HCT116 (cell line): ENCODE measurements at places on chromosomes 3 and 15. TPM values are rescaled to one million over a fixed set of nuclear protein-coding genes. Genes with fewer than 3 reads are reported as not detected.

DNA sequence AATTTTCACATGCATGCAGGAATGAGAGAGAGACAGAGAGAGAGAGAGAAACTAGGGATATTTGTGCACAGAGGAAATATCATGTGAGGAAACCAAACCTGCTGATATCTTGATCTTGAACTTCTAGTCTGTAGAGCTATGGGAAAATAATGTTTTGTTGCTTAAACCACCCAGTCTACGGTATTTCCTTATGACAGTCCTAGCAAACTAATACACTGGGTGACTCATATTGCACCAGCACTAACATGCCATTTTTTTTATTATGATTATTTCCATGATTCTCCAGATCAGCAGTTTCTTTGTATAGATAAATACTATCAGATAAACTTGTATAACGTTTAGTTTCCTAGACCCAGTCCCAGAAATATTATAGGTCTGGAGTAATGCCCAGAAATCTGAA lies 1259.0 kb downstream of the ZPLD1 start:
- H3K27ac ChIP-seq: no peak overlapping the region
- H3K36me3 ChIP-seq: no peaks in the 10 kb centered on the region

- no peak for DNase-seq
- H3K4me1 ChIP-seq: peaks cover 7% of the 10 kb centered on the region; the same call in 1 of the 2 replicates
- no peak overlapping the region for H3K4me3 ChIP-seq
- H3K27ac ChIP-seq: no peak overlapping the region
- H3K36me3 ChIP-seq: no peaks in the 10 kb centered on the region
Observed at GRCh38 chr3:66083096-66083678, 44.5 kb upstream of the MAGI1 start.

GRCh38 chr3:154085799-154086198 lies 35.4 kb upstream of the ARHGEF26 start:
- H3K4me1 ChIP-seq: peaks cover 9% of the 10 kb centered on the region; the same call in 1 of the 2 replicates
- H3K27ac ChIP-seq: no peak overlapping the region
- no peak for DNase-seq

- no peaks in the 10 kb centered on the region for H3K36me3 ChIP-seq
- H3K4me3 ChIP-seq: no peak overlapping the region
- peaks cover 13% of the 10 kb centered on the region for H3K4me1 ChIP-seq
- H3K27me3 ChIP-seq: no peaks in the 10 kb centered on the region
- H3K27ac ChIP-seq: no peak overlapping the region
Observed at GRCh38 chr3:42292009-42292408, 26.0 kb upstream of the CCK start.

- peak; percentile 21 for DNase-seq
- H3K4me1 ChIP-seq: no peaks in the 10 kb centered on the region
- no peaks in the 10 kb centered on the region for H3K36me3 ChIP-seq
- no peak overlapping the region for H3K27ac ChIP-seq
Observed at GRCh38 chr15:32994810-32995424, 199.6 kb downstream of the FMN1 start.

GRCh38 chr15:27587810-27588209 lies 511.3 kb downstream of the OCA2 start:
- no peak overlapping the region for H3K27ac ChIP-seq
- no peaks in the 10 kb centered on the region for H3K27me3 ChIP-seq
- no peaks in the 10 kb centered on the region for H3K36me3 ChIP-seq
- no peak overlapping the region for H3K4me3 ChIP-seq

DNA sequence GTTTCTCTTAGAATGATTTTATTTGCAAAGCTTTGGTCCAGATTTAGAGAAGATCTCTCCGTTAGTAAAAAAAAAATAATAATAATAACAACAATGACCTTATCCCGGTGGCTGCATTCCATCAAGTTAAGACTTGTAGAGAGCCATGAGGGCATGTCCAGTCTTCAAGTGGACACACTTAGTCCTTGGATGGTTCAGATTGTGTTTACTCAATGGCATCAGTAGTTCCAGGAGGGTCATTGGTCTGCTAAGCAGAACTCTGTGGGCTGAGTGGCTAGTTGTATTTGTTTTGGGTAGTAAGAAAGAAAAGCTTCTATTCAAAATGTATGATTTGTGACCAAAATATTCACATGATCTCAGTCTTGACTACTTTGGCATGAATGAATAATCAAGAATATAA lies 116.3 kb upstream of the UBE2E2 start:
- no peaks in the 10 kb centered on the region for H3K27me3 ChIP-seq
- DNase-seq: no peak
- no peak overlapping the region for H3K4me3 ChIP-seq
- H3K27ac ChIP-seq: no peak overlapping the region

DNA sequence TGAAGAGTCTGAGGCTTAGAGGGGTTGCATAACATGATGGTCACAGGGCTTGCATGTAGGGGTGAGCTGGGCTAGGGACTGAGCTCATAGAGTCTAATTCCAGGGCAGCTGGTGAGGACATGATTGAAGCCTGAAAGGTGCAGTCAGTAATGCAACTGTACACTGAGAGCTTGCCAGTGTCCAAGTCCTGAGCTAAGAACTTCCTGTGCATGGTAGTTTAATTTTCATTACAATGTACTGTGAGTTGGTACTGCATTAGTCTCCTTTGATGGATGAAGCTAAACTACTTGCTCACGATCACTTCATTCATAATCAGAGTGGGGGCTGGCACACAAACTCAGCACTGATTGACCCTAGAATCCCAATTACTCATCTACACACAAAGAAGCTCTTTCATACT lies 156.4 kb upstream of the CRBN start:
- no peaks in the 10 kb centered on the region for H3K27me3 ChIP-seq
- H3K4me1 ChIP-seq: no peaks in the 10 kb centered on the region
- no peak overlapping the region for H3K27ac ChIP-seq
- no peak overlapping the region for H3K4me3 ChIP-seq

- DNase-seq: no peak
- no peaks in the 10 kb centered on the region for H3K27me3 ChIP-seq
- H3K4me1 ChIP-seq: peaks cover 13% of the 10 kb centered on the region
- no peak overlapping the region for H3K27ac ChIP-seq
Observed at GRCh38 chr3:32283304-32283703, 44.8 kb downstream of the CMTM8 start.

DNA sequence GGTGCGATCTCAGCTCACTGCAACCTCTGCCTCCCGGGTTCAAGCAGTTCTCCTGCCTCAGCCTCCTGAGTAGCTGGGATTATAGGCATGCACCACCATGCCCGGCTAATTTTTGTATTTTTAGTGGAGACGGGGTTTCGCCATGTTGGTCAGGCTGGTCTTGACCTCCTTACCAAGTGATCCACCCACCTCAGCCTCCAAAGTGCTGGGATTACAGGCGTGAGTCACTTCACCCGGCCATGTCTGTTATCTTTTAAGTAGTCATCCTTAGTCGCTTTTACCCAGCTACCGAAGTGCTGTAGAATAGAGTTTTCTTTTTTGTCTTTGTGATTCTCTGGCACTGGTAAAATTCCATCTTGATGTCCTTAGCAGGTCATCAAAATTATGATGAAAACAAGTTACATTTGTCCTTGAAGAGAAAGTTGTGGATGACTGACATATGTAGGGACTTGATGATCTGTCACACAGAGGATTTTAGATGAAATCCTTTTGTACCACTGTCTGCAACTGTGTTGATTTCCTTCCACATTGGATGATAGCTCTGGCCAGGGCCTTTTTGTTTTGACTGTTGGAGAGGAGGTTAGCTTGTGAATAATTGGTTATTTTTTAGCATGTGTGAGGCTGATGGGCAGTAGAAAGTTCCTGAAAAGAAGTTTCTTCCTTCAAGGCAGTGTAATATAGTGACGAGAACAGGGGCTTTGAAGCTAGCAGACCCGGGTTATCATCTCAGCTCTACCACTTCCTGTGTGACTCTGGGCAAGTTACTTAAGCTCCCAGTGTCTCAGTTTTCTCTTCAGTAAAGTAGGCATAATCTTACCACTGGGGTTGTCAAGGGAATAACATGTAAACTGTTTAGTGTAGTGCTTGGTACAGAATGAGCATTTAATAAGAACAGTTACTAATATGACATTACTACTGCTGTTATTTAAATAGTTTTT lies 18.8 kb downstream of the ATG7 start:
- H3K36me3 ChIP-seq: no peaks in the 10 kb centered on the region
- H3K4me3 ChIP-seq: no peak overlapping the region
- H3K27ac ChIP-seq: no peak overlapping the region
- no peaks in the 10 kb centered on the region for H3K27me3 ChIP-seq
- DNase-seq: no peak
- peaks cover 16% of the 10 kb centered on the region for H3K4me1 ChIP-seq

GRCh38 chr3:42935472-42935871 lies 29.5 kb downstream of the ZNF662 start:
- H3K4me3 ChIP-seq: no peak overlapping the region
- no peaks in the 10 kb centered on the region for H3K36me3 ChIP-seq
- H3K27ac ChIP-seq: no peak overlapping the region
- H3K4me1 ChIP-seq: no peaks in the 10 kb centered on the region

DNA sequence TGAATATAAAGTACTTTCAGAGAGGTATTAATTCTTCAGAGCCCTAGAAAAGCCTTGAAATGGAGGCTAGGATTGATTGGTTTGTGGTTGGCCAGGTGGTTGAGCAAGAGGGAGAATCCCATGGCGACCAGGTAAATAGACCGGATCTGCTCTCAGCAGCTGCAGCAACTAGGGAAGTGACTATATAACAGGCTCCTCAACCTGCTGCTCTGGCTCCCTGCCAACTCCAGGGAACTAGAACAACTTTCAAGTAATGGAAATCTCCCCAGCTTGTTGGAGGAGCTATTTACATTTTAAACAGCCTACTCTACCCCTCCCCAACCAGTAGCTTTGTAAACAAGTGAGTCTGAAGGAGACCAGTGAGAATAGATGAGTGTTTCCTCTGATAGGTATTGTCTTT lies 121.8 kb upstream of the CADM2 start:
- no peak overlapping the region for H3K4me3 ChIP-seq
- H3K27me3 ChIP-seq: no peaks in the 10 kb centered on the region
- no peak overlapping the region for H3K27ac ChIP-seq
- DNase-seq: no peak
- H3K4me1 ChIP-seq: no peaks in the 10 kb centered on the region

DNA sequence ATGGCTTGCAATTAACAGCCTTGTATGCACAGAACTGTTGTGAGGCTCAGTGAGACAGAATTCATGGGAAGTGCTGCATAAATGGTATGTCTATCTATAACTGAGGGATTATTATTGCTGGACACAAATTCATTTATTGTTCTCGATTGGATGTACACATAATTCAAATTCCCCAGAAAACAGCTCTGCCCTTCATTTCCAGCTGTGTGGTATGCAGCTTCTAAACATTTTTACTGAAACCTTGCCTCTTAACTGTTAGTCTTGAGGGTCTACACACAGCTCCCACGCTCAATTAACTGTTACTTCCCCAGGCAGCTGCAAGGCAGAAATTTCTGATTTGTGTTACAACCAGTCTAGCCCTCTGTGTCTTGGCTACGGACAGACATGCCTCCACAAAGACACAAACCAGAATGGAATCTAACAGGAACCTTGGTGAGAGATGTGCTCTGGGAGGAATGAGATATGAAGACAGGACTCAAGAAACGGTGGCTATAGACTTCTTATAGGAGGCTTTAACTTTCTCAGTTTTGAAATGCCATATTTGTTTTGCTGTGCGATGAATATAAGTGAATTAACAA lies 139.7 kb upstream of the TBL1XR1 start:
- no peak for DNase-seq
- H3K4me3 ChIP-seq: no peak overlapping the region
- no peaks in the 10 kb centered on the region for H3K36me3 ChIP-seq
- H3K27me3 ChIP-seq: no peaks in the 10 kb centered on the region
- H3K4me1 ChIP-seq: peaks cover 7% of the 10 kb centered on the region
- H3K27ac ChIP-seq: no peak overlapping the region

DNA sequence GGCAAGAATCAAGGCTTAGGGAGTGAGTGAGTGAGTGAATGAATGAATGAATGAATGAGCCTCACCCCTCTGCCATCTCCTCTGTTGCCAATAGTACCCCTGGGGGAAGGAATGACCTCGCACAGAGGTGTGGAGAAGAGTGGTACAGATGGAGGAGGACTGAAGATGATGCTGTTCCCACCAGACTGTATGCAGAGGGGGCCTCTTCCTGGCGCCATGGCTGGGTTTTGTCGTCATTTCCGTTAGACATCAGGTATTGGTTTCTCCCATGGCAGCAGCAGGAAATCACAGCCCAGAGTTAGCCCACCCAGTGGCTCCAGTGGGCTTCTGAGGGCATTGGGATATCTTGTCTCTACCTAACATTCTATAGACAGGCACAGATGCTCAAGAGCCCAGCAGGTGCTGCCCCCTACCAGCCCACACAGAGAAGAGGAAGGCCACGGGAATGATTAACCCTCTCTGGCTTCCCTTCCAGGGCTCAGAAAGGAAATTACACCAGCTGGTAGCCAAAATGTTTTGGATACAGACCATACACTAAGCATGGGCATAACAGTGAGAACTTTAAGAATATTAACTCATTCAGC lies 109.8 kb upstream of the SLC6A11 start:
- H3K36me3 ChIP-seq: no peaks in the 10 kb centered on the region
- no peaks in the 10 kb centered on the region for H3K27me3 ChIP-seq
- H3K27ac ChIP-seq: no peak overlapping the region

DNA sequence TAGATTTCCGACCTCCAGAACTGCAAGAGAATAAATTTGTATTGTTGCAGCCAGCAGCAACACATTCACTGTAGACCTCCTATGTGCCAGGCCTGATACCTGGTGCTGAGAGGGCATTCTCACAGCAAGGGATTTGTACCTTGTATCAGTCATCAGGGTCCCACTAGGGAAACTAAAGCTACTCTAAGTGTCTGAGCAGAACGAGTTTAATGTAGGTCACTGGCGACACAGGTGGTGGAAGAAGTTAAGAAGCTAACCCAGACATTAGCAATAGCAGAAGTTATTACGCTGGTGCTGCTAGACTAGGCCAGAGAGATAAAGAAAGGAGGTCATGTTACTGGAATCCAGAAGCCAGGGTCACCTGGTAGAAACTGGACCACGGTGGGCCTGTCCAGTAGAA lies 60.5 kb upstream of the BCL6 start:
- DNase-seq: no peak
- no peaks in the 10 kb centered on the region for H3K27me3 ChIP-seq
- H3K36me3 ChIP-seq: no peaks in the 10 kb centered on the region
- H3K4me3 ChIP-seq: no peak overlapping the region
- no peak overlapping the region for H3K27ac ChIP-seq
- no peaks in the 10 kb centered on the region for H3K4me1 ChIP-seq

DNA sequence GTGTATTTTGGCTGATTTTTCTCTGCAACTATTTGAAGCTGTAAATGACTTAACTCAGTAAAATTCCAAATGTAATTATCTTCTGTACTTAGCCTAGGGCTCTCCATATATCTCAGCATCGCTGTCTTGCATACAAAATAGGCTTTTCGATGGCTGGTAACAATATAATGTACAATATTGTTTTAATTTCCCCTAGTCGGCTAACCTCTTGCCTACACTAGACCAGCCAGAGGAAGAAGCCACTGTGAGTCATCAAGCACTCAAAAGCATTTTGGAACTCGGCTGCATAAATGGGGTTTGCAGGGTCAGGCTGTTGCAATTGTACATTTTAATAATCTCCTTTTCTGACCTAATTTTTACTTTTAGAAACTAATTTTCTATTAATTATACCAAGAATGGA lies 583.8 kb downstream of the FOXP1 start:
- no peaks in the 10 kb centered on the region for H3K27me3 ChIP-seq
- no peaks in the 10 kb centered on the region for H3K4me1 ChIP-seq
- no peak overlapping the region for H3K27ac ChIP-seq
- H3K36me3 ChIP-seq: no peaks in the 10 kb centered on the region
- DNase-seq: no peak

GRCh38 chr3:60086811-60087210 lies 1037.0 kb upstream of the CFAP20DC start:
- no peak overlapping the region for H3K4me3 ChIP-seq
- peaks cover 12% of the 10 kb centered on the region for H3K4me1 ChIP-seq
- DNase-seq: peak; percentile 32
- no peak overlapping the region for H3K27ac ChIP-seq
- H3K36me3 ChIP-seq: no peaks in the 10 kb centered on the region

Gene P2RY12
- not detected for total RNA-seq

Gene XIRP1
- total RNA-seq: not detected

Gene MEX3B
- 1.9 TPM for total RNA-seq
